ENCODE measurements at places on chromosomes 13 and 19.

DNA sequence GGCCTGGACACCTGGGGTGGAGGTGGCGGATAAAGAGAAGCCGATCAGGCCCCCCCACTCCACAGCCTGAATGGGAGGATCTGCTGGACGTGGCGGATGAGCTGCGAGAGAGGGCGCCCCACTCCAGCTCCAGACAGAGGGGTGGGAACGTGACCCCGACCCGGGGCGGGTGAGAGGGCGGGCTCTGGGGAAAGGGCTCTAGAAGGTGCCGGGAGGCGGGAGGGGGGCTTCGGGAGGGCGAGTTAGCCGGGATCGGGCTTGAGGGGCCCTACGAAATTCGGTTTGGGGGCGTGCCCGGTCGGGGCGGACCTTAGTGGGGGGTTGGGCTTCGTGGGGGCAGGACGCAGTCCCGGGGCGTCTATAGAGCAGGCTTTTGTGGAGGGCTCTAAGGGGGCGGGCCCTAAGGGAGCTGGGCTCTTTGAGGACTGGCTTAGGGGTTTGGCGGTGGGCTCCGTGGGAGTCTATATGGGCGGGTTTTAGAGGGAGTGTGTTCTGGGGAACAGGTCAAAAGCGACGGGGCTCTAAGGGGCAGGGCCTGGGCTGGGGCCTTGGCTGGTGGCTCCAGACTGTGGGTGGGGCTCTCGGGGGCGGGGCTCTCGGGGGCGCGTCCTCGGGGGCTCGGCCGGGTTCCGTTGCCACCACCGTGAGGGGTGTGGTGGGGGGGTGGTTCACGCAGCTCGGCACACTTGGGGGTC is 4.1 kb upstream of the NANOS3 start:
- peak; percentile 79 for DNase-seq

GRCh38 chr19:30132343-30133075 is 190.5 kb downstream of the URI1 start:
- no peak for DNase-seq

DNA sequence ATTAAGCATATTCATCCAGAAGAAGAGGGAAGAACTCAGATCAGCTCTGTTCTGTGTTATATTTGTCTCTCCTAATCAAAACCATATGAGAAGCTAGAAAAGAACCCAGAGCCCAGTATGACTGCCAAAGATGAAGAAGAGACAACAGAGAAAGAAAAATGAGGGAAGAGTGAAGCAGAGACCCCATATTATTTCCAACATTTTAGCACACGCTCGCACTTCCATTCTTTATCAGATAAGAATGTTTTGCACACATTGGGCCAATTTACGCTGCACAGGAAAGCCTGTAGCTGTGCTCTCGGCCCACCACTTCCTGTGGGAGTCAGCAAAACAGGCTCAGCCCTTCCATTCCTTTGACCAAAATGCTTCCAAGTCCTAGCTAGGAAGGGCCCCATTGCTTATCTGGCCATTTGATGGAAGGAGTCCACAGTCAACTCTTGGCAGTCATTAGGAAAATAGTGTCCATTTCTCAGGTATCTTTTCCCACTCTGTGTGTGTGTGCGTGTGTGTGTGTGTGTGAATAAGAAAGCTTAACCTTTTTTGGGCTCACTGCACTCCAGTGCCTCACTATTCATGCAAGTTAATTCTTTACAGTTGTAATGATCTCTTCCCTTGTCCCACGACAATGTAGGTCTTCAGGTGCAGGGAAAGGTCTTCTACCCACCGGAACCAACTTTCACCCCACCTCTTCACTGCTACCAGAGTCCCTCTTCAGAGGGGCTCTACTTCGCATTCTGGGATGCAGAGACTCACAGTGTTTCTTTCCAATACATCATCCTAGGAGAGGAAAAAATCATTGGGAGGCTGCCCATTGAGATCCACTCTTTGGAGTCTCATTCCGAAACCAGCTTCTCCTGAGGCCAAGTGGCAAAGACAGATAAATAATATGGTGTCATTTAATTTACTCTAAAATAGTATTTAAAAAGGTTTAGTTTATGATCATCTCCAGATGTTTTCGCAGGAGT is 237.5 kb downstream of the COG6 start:
- peak; percentile 36 for DNase-seq

- DNase-seq: no peak
These were observed 121.6 kb upstream of the ZNF507 start for GRCh38 chr19:32223595-32224370.

DNA sequence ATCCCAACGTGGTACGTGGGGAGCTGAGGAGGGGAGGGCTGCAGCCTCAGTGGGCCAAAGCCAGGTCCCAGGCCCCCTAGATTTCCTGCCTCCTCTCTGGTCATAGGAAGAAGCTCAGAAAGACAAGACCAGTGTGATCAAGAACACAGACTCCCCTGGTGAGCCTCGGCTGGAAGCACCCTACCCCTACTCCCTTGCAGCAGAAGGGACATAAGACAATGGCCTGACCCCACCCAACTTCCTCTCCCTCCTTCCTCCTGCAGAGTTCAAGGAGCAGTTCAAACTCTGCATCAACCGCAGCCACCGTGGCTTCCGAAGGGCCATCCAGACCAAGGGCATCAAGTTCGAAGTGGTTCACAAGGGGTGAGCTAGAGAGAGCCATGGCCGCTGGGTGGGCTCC is 11.5 kb downstream of the PODNL1 start:
- no peak for DNase-seq

GRCh38 chr13:113034451-113035212 is 65.6 kb downstream of the MCF2L start:
- peak; percentile 73 for DNase-seq

- no peak for DNase-seq
These were observed 39.9 kb upstream of the PSPC1 start for GRCh38 chr13:19822673-19823072.

DNA sequence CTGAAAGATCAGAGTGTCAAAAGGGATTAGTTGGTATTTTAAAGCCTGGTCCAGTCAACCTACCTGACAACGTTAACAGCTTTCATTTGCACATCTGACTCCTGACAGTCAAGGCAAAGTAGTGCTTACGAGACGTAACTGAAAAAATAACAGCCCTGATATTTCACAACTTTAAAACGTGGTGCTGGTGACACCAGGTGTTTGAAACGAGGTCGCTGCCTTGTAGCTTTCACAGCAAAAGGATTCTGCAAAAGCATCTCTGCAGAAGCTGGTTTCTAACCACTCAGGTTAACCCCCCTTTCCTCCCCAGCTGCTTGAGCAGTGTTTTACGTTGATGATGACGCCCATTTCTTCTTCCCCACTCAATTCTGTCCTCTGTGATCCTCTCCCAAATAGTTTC is 23.3 kb downstream of the GGACT start:
- DNase-seq: no peak

DNA sequence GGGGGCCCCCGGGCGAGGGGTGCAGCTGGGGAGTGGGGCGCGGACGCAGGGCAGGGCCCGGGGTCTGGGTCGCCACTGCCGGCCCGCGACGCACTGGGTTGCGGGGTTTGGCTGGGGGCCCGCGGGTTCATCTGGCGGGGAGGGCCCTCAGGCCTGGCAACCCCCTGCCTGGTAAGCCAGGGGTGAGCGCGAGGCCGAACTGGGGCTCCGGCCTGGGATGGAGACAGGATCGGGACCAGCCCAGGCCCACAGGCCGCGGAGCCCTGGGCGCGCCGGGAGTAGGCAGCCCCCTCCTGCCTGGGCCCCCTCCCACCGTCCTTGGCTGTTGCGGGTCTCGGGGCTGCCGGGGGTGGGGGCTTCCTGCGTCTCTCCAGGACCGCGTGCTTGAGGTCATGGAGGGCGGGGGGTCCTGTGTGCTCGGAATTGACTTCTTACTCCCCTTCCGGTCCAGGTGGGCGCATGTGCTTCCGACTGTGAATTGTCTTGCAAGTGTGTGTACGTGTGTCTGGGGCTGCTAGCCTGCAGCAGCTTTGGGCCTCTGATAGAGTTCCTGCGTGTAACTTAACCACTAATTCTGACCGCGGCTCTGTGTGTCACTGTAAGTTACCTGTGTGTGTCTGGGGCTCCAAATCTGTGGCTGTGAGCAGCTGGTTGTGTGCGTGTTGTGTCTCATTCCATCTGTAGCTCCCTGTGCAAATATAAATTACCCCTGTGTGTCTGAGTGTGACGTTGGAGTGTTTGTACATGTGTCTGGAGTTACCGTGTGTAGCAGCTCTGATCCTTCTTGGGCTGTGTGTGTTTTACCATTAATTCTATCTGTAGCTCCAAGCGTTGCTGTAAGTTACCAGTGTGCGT is 751 bp downstream of the GRAMD1A start:
- peak; percentile 78 for DNase-seq

DNA sequence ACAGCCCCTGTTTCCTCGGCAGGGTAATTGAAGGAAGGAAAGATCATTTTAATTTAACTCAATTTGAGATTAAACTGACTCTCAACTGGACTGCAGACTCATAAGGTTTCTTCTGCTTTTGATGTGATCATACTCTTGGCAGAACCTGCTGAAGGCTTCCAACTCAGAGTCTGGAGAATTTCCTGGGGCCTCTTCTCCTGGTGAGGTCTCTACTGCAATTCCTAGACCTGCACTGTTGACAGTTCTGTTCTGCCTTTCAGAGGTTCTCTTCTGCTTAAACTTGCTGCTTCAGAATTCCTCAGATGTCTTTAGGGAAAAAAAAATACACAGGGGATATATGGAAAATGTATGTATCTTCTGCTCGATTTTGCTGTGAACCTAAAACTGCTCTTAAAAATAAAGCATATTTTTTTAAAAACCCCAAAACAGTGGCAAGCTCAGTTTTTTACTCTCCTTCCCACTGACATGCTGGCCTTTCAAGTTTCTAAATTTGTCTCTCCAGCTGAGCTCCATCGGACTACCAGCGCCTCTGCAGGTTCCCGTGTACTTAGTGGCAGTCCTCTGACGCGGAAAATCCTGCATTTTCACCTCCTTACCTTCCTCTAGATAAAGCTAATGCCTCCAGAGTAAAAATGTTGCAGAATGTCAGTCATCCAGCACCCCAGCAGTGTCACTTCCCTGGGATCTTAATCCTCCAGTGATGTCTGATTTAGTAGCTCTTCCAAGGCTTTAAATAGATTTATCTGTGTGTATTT is 733.5 kb upstream of the SGCG start:
- no peak for DNase-seq

DNA sequence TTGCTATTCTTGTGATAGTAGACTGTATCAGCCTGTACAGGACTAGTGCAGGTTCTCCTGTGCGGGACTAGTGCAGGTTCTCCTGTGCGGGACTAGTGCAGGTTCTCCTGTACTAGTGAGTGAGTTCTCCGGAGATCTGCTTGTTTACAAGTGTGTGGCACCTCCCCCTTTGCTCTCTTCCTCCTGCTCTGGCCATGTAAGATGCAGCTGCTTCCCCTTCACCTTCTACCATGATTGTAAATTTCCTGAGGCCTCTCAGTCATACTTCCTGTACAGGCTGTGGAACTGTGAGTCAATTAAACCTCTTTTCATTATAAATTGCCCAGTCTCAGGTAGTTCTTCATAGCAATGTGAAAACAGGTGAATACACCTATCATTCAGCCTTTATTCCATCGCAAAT is 289.6 kb downstream of the TEX29 start:
- no peak for DNase-seq

GRCh38 chr13:87426742-87427141 is 244.4 kb upstream of the SLITRK5 start:
- DNase-seq: no peak
